ENCODE measurements at places on chromosomes 13 and 19.

DNA sequence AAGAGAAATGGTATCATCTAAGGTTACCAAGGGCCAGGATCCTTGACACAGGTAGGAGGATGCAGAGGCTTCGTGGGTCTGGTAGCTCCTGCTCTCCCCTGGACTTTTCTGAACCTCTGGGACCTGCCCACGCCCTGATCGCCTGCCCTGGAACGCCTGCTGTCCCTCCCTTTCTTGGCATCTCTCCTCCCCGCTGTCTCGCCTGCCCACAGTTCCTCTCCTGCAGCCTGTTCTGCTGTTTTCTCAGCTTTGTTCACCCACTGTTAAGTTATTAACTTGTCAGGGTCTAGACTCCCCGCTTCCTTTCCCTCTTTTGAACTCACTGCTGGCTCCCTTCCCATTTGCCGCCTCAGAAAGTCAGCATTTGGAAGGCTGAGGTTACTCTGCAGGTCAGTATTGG, 19.8 kb downstream of the SERP2 start:
- no peak for DNase-seq
- H3K36me3 ChIP-seq, result no peaks in the 10 kb centered on the region
- H3K4me3 ChIP-seq, result no peak overlapping the region
- no peak overlapping the region for H3K27ac ChIP-seq
- peaks cover 14% of the 10 kb centered on the region for H3K4me1 ChIP-seq
- H3K27me3 ChIP-seq, result peaks cover 9% of the 10 kb centered on the region

DNA sequence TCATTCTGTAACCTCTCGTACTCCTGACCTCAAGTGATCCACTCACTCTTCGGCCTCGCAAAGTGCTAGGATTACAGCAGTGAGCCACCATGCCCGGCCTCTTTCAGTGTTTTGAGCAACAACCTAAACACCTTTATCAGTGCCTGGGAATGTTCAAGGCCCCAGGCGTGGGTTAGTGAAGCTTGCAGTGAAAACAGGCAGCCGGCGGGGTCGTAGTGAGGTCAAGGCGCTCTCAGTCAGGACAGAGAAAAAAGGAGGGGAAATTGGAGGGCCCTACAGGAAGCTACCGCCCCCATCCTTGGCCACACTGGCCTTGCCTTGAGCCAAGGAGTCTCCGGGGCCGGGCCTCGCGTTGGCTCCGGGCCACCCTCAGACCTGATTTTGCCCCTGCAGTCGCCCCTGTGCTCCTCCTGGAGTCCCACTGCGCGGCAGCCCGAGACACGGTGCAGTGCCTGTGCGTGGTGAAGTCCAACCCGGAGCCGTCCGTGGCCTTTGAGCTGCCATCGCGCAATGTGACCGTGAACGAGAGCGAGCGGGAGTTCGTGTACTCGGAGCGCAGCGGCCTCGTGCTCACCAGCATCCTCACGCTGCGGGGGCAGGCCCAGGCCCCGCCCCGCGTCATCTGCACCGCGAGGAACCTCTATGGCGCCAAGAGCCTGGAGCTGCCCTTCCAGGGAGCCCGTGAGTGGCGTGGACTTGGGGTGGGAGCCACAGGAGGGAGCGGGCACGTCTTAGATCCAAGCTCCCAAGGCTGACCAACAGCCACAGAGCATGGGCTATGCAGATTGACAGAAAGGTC, 17.7 kb downstream of the MAG start:
- no peaks in the 10 kb centered on the region for H3K4me1 ChIP-seq
- no peak overlapping the region for H3K27ac ChIP-seq
- DNase-seq, result no peak
- no peaks in the 10 kb centered on the region for H3K36me3 ChIP-seq
- H3K4me3 ChIP-seq, result no peak overlapping the region

DNA sequence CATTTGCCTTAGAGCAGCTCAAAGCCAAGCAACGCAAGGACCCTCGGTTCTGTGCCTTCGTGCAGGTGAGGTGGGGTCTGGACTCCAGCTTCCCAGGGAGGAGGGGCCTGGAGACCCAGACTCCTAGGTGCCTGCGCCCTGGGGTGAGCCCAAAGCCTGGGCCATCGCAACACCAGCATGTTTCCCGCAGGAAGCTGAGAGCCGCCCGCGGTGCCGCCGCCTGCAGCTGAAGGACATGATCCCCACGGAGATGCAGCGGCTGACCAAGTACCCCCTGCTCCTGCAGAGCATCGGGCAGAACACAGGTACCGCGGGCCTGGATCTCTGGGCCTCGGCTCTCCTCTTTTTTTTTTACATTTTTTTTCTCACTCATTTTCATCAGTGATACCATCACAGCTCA, 19.6 kb downstream of the ARHGEF1 start:
- H3K4me3 ChIP-seq, result no peak overlapping the region
- no peak for DNase-seq
- H3K4me1 ChIP-seq, result no peaks in the 10 kb centered on the region
- H3K27me3 ChIP-seq, result no peaks in the 10 kb centered on the region
- peaks cover 21% of the 10 kb centered on the region for H3K36me3 ChIP-seq

DNA sequence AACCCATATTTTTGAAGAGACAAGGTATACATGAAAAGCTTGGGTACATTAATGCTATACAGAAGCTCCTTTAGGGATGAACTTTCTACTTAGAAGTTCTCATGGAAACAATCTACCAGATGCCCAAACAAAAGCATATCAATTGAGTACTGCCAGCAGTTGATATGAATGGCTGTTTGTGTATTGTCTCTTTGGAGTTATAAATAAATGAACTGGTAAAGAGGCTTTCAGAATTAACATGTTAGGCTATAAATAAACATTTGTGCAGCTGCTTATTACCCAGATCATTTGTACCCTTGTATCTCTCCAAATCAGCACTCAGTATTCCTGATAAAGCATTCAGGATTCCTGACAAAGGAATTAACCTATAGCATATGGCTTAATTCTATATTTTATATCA, 418.9 kb downstream of the FGF14 start:
- H3K27me3 ChIP-seq, result no peaks in the 10 kb centered on the region
- no peak overlapping the region for H3K27ac ChIP-seq

DNA sequence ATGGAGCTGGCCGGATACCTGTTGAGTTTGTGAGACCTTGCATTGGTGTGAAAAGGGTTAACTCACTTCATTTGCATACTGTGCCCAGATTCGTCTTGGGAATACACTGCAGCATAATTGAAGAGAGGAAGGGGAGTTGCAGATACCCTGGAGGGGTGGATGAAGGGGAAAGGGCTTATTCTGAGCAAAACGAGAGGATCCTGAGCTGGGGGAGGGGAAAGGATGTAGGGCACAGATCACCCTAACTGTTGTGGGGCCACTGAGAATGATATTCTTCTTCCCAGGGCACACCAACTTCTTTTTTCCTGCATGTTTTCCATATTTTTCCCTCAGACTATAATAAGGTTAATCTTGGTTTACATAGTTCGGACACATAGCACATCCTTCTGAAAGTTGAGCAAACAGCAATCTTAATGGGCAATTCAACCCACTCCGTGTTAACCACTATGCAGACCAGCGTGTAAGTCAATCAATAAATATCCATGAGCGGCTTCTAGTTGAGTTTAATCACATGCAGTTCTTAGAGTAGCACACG, 11.7 kb upstream of the PTPRS start:
- H3K27ac ChIP-seq, result peak overlapping the region; percentile 38
- DNase-seq, result peak; percentile 36
- peaks cover 16% of the 10 kb centered on the region for H3K27me3 ChIP-seq
- no peak overlapping the region for H3K4me3 ChIP-seq
- peaks cover 4% of the 10 kb centered on the region for H3K36me3 ChIP-seq

DNA sequence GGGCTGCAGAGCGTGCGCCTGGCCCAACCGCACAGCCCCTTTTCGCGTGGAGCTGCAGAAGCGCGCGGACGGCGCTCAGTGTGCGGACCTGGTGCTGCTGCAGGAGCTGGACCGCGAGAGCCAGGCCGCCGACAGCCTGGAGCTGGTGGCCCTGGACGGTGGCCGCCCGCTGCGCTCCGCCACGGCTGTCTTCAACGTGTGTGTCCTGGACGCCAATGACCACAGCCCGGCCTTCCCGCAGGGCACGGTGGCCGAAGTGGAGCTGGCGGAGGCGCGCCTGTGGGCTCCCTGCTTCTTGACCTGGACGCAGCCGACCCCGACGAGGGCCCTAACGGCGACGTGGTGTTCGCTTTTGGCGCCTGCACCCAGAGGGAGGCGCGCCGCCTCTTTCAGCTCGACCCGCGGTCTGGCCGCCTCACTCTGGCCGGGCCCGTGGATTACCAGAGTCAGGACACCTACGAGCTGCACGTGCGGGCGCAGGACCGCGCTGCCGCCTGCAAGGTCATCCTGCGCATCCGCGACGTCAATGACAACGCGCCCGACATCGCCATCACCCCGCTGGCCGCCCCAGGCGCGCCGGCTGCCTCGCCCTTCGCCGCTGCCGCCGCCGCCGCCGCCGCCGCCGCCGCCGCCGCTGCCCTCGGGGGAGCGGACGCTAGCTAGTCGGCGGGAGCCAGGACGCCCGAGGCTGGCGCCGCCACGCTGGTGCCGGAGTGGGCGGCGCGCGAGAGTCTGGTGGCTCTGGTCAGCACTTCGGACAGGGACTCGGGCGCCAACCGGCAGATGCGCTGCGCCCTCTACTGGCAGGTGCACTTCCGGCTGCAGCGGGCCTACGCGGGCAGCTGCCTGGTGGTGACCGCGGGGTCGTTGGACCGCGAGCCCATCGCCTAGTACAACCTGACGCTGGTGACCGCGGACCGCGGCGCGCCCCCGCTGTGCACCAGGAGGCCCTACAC, 172.2 kb downstream of the OLFM4 start:
- no peaks in the 10 kb centered on the region for H3K27me3 ChIP-seq
- peaks cover 4% of the 10 kb centered on the region for H3K36me3 ChIP-seq
- DNase-seq, result no peak
- no peak overlapping the region for H3K27ac ChIP-seq
- H3K4me1 ChIP-seq, result no peaks in the 10 kb centered on the region

- no peak overlapping the region for H3K27ac ChIP-seq
- no peak for DNase-seq
- H3K27me3 ChIP-seq, result peaks cover 6% of the 10 kb centered on the region
- no peaks in the 10 kb centered on the region for H3K4me1 ChIP-seq
Observed at GRCh38 chr19:7010722-7011593, 10.3 kb downstream of the MBD3L2B start.

DNA sequence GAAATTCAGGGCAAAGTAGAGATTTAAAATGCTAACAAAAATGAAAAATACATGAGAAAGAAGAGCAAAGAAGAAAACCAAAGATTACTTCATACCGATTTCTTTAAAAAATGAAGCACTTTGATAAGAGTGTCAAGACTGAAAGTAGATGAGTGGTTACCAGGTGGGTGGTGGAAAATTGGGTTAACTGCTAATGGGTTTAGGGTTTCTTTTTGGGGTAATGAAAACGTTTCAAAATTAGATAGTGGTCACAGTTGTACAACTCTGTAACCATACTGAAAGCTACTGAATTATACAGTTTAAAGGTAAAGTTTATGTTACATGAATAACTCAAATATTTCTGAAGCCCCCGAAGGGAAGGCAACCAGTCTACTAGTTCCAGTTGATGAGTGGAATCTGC, 179.4 kb downstream of the NDFIP2 start:
- no peak for DNase-seq
- H3K4me3 ChIP-seq, result no peak overlapping the region
- no peaks in the 10 kb centered on the region for H3K4me1 ChIP-seq
- H3K27me3 ChIP-seq, result peaks cover 14% of the 10 kb centered on the region
- no peaks in the 10 kb centered on the region for H3K36me3 ChIP-seq

- no peak for DNase-seq
- H3K27me3 ChIP-seq, result peaks cover 3% of the 10 kb centered on the region
- peaks cover 20% of the 10 kb centered on the region for H3K4me1 ChIP-seq
- H3K36me3 ChIP-seq, result peaks cover 1% of the 10 kb centered on the region
Observed at GRCh38 chr19:42286349-42287016, 15.4 kb upstream of the PRR19 start.

GRCh38 chr13:106520251-106521054, 15.0 kb downstream of the EFNB2 start:
- peak; percentile 22 for DNase-seq
- H3K36me3 ChIP-seq, result peaks cover 7% of the 10 kb centered on the region
- 0 out of 2 replicates have a peak, but pooled peaks cover 2% of the 10 kb centered on the region for H3K27me3 ChIP-seq
- H3K27ac ChIP-seq, result peak overlapping the region; percentile 10
- no peak overlapping the region for H3K4me3 ChIP-seq
- H3K4me1 ChIP-seq, result peaks cover 31% of the 10 kb centered on the region

DNA sequence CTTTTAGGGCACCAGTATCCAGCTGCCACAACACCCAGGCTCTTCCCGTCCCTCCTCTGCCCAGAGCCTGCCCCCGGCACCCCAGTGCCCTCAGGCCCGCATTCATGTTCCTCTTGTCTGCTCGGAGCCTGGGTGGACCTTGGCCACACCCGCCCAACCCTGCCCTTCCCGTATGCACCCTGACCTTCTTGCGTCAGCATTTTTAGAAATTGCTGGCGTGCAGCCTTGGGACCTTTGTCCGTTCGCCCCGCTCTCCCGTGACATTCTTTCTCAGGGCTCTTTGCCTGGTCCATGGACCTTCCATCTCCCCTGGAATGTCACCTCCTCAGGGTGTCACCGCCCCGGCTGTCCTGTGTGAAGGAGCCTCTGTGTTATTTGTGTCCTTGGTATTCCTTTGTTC, 7.6 kb downstream of the NUCB1 start:
- H3K27me3 ChIP-seq, result no peaks in the 10 kb centered on the region
- H3K4me3 ChIP-seq, result no peak overlapping the region
- no peak for DNase-seq
- H3K4me1 ChIP-seq, result no peaks in the 10 kb centered on the region
- H3K36me3 ChIP-seq, result peaks cover 25% of the 10 kb centered on the region
- no peak overlapping the region for H3K27ac ChIP-seq

- H3K36me3 ChIP-seq, result no peaks in the 10 kb centered on the region
- H3K27me3 ChIP-seq, result peaks cover 1% of the 10 kb centered on the region
- no peak within 1 kb of the TSS for H3K27ac ChIP-seq
Observed at GRCh38 chr19:55986487-55986886, at the start of gene NLRP5. NLRP5 (plus strand) TSS chr19:55986775.

GRCh38 chr13:39616087-39616694, 13.2 kb upstream of the LHFPL6 start:
- H3K36me3 ChIP-seq, result no peaks in the 10 kb centered on the region
- peaks cover 17% of the 10 kb centered on the region for H3K27me3 ChIP-seq
- H3K27ac ChIP-seq, result no peak overlapping the region
- DNase-seq, result peak; percentile 58
- H3K4me1 ChIP-seq, result no peaks in the 10 kb centered on the region
- H3K4me3 ChIP-seq, result no peak overlapping the region

DNA sequence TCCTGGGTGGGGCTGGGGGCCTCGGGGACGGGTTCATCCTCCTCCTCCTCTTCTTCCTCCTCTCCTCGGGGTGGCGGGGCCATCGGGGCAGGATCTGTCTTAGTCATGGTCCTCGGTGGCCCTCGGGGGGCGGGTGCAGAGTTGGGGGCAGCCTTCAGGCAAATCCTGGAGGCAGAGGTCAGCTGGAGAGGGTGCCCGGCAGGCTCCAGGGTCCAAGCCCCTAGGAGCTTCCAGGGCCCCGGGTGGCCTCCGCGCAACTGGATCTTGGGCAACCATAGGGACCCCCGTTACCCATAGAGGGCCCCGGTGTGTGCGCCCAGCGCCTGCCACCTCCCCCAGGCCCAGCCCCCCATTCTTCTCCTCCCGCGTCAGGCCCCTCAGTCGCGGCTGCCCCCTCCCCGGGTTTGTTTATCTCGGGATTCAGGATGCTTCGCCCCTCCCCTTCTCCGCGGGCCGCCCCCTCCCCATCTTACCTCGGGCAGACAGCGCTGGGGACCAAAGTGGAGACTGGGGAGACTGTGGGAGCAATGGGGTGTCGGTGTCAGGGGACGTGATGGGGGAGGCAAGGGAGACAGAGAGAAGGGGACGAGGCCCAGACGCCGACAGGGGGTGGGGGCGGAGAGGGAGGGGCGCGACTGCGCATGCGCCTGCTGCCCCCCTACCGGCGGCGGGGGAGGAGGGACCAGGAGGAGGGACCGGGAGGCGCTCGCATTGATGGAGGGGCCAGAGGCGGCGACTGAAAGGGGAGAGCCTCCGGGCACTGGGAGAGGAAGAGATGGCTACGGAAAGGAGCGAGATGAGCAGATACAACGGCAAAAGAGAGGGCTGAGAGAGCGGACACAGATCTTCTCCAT, at the start of gene CLIP3:
Gene CLIP3, minus strand, starts transcription at position 623 of the 854 bp plus-strand sequence. Its CDS starts 516 bp downstream, at position 107.
- H3K4me1 ChIP-seq, result peaks cover 30% of the 10 kb centered on the region
- DNase-seq, result peak; percentile 44
- peak within 1 kb of the TSS; percentile 88 for H3K4me3 ChIP-seq
